ENCODE measurements at places on chromosomes 16 and 17.

DNA sequence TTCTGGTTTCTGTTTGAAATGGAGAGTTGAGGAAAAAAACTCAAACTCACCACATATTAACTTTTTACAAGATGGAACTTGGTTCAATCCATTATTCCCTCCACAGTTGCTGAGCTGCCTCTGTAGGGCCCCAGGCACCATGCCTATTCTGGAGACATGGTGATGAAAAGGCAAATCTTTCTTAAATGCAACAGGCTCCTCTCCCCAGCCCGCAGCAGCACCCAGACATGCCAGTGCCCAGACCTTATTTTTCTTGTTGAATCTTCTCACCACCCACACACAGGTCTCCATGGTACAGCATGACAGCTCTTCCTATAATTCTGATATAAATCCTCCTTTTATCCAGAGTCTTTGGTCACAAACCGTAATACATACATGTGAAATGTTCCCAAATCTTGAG is 7.6 kb downstream of the CYTH1 start:
- no peak for DNase-seq

DNA sequence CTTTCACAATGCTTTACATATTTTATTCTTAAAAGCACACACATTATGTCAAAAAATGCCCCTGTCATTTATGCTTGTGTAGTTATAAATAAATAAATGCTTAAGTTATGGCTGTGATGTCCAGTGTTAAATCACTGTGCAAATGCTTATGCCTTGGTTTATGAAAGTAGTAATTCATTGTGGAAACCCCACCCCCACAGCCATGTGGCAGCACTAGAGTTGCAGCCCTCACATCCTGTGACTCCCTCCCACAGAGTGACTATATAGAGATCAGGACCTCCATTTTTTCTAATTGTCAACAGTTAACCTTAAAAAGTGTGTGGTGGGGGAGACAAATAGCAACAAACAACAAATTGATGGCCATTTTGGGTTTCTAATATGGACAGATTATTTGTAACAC is 2.4 kb downstream of the SKAP1 start:
- peak; percentile 54 for DNase-seq

DNA sequence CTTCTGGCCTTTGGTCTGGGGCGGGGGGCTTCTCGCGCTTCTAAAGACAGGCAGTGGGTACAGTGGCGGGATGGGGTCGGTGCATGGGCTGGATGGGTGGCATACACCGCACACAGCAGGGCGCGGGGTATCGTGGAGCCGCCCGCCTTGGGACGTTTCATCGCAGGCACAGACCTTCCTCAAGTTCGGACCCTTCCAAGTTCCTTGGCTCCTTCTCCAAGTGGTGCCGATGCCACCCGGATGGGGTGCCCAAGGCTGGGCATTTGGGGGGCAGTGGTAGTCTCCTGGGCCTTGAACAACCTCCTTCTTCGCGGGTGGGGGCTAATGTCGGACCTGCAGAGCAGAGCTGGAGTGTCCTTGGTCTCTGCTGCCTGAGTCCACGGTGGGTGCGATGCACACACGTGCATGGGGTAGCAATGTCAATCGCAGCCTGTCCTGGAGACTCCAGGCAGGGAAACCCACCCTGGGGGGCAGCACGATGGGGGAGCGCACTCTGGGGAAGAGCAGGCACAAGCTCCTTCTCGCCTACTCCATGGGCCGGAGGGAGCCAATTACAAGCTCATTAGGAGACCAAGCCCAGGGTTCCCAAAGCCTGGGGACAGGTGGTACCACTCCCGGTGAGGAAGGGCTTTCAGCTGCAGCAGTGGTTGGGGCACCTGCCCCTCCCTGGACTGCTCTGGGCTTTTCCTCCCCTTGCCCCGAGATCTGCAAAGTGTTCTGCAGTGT is 686 bp upstream of the MTSS2 start:
- DNase-seq = no peak

GRCh38 chr17:67246653-67247415 is 1.8 kb upstream of the HELZ start:
- DNase-seq = peak; percentile 62

GRCh38 chr17:80446645-80447405 is 29.6 kb downstream of the NPTX1 start:
- DNase-seq = no peak

- DNase-seq = no peak
Observed at GRCh38 chr17:66602659-66603384, 232.1 kb upstream of the CACNG5 start.

- DNase-seq = no peak
Observed at GRCh38 chr16:66326991-66327513, 39.4 kb upstream of the CDH5 start.

DNA sequence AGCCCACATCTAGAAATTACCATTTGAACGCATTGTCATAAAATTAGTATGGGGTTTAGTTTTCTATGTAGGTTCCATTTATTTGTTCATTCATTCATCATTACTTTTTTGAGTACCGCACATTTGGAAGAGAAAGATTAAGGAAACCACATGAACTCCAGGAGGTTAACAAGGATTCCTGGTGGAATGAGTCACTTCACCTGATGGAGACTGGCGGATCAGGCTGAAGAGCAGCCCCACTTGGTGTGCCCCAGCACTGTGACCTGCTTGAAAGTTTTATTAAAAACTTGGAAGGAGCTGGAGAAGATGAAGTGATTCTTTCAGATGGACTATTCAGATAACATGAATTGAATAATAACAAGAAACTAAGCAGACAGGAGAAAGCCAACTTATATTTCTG is 293.6 kb upstream of the CDH11 start:
- DNase-seq = no peak

DNA sequence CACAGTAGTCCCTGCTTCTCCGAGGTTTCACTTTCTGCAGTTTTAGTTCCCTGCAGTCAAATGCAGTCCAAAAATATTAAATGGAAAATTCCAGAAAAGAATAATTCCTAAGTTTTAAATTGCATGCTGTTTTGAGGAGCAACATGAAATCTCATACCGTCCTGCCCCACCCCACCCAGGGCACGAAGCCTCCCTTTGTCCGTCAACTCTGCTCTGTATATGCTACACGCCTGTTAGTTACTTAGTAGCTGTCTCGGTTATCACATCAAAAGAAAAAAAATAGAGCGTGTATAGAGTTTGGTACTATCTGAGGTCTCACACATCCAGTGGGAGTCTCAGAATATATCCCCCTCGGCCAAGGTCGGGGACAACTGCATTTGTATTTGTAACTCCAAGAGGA is 129.4 kb upstream of the NOL11 start:
- DNase-seq = no peak

GRCh38 chr17:80856863-80857755 is 134.5 kb upstream of the CHMP6 start:
- no peak for DNase-seq

DNA sequence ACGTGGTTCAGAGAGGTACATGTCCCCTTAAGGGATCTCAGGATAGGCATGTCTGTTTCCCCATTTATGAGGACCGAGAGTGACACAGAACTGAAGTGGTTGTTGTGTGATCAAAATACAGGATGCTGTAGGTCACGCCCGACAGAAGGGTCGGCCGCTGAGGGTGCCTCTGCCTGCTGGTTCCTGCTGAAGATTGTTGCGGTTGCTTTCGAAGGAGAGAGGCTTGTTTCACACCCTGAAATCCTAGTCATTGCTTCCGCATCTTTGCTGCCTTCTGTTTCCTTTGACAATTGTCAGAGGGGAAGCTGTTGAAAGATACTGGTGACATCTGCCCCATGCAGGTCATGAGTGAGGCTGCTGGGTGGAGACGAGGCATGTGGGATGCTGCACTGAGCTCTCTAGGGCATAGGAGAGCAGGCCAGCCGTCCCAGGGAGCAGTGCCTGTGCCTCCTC is 3.8 kb upstream of the NAT9 start:
- peak; percentile 59 for DNase-seq

DNA sequence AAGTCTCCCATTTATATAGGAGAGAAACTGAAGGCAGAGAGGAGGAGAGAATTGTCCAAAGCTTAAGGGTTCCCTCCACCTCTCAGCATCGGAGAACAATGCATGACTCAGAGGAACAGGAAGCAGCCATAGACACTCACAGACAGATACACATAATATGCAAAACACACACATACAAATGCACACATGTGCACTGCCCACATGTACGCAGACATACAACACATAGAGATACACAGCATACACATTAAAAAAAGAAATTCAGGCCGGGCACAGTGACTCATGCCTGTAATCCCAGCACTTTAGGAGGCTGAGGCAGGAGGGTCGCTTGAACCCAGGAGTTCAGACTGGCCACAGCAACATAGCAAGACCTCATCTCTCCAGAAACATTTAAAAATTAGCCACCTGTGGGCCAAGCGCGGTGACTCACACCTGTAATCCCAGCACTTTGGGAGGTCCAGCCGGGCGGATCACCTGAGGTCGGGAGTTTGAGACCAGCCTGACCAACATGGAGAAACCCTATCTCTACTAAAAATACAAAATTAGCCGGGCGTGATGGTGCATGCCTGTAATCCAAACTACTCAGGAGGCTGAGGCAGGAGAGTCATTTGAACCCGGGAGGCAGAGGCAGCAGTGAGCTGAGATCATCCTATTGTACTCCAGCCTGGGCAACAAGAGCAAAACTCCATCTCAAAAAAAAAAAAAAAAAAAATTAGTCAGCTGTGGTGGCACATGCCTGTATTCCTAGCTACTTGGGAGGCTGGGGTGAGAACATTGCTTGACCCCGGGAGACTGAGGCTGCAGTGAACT is 11.3 kb downstream of the ERAL1 start:
- no peak for DNase-seq

DNA sequence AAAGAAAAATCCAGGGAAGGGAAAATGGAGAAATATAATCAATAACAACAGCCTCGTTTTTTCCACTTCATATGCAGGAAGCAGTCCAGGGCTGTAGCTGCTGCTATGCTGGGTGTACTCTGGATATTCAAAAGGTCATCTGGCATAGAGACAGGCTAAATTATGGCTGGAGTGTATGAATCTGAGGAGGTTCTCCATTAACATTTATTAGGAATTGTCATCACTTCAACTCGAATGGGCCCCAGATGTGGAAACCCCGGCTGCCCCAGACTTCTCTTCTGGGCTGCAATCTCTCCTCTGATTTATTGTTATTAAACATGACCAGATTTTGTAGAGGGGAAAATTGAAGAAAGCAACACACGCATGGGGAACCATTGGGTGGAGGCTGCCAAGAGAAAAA is 33.5 kb upstream of the SKAP1 start:
- no peak for DNase-seq

GRCh38 chr16:9060225-9060624 is 31.2 kb upstream of the HAPSTR1 start:
- no peak for DNase-seq

- DNase-seq = no peak
Observed at GRCh38 chr16:86635176-86635876, 57.0 kb downstream of the FOXL1 start.

DNA sequence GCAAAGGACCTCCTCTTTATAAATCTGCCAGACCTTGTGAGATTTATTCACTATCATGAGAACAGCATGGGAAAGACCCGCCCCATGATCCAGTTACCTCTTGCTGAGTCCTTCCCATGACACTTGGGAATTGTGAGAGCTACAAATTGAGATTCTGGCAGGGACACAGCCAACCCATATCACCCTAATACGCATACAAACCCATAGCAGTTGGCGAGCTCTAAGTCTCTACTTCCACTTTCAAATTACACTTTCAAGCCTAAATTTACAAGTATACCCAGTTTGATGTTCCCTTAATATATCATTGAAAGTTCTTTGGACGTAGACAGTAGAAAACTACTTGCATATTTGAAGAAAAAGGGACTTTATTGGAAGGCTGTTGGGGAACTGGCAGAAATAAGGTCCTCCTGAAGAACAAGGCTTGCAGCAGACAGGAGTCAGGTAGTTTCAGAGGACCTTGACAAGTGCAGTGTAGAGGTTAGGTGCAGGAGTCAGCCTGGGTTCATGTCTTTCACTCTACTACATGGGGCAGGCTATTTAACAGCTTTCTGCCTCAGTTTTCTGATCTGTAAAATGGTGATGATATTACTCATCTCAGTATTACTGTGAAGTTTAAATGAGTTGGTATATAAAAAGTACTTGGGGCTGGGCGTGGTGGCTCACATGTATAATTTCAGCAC is 107.9 kb upstream of the EEF2KMT start:
- DNase-seq = no peak

- no peak for DNase-seq
Observed at GRCh38 chr17:4357671-4358070, 8.8 kb downstream of the UBE2G1 start.

DNA sequence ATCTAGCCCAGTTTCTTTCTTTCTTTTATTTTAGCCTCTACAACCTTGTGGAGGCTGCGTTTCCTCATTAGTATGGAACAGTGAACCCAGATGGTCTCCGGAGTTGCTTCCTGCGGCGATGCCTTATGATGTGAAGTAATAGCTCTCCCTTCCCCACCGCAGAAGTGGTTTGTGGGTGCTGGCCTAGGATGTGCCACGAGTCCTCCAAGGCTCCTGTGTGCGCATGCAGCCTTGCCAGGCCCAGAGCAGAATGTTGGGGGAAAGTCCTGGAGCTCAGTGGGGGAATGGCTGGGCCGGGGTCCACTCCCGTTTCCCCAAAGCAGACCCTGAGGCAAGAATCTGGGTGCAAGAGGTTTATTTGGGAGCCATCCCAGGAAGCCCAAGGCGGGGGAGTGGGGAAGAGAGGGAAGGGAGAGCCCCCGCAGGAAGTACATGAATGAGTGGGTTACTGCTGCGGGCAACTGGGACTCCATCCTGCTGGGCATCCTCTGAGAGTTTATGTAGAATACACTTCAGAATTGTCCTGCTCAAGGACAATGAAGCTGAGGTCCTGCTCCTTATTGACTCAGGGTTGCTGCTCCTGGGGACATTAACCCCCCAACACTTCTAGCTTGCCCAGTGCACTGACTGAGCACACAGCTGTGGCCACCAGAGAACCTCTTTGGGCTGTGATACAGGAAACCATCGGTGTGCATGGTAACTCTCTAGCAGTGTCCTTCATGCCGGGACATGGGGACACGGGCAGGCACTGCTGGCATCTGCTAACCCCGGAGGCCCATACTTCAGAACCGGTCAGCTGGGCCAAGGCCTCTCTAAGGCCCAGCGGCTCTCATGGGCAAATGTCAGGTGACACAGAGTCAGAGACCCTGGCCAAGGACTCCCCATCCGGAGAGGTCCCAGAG is 3.7 kb upstream of the HCRT start:
- DNase-seq = no peak

DNA sequence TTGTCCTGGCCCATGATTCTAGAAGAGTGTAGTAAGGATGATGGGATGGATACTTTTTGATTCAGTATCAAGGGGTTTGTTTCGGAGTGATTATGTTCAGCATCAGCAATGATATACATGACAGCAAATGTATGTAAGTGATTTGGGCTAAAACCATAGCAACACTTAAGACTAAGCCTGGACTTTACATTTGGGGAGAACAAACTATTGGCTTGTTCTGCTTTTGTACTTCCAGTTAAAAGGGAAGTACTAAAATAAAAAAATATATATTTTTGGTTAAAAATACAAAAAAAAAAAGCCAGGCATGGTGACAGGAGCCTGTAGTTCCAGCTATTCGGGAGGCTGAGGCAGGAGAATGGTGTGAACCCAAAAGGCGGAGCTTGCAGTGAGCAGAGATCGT is 20.5 kb upstream of the DHX8 start:
- DNase-seq = no peak

- DNase-seq = no peak
Observed at GRCh38 chr17:31398381-31399311, 7.2 kb downstream of the RAB11FIP4 start.

GRCh38 chr17:5044630-5045029 is 9.4 kb upstream of the SLC52A1 start:
- DNase-seq = no peak
